ENCODE measurements at places on chromosomes 7 and 10.

DNA sequence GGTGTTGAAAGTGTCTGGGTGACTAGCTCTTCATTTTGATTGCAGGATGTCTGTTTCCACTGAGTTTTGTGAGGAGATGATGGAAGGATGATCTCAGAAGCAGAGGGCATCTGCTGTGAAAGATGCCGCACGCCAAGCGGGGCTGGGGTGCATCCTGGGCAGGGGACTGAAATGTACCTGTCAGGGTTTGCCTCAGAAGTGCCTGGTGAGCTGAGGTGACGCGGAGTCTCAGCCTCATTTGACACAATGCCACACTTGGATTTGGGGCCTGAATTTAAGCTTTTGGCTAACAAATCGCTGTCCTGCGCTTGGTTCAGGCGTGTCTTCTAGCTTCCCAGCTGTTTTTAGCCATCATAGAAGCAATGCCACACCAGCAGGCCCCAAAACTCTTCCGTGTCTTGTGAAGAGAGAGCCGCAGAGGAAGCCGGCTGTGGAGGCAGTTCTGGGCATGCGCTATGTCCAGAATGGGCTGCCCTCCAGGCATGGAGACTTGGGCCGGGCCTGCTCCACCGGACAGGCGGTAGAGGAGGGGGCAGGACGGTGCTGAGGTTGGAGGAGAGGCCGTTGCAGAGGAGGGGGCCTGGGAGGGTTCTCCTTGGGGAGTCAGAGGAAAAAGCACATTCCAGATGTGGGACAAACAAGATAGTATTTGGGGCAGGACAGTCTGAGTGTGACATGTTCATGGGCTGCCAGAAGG lies 31.2 kb downstream of the WDR86 start:
- DNase-seq: no peak

GRCh38 chr7:96614154-96614867 lies 95.3 kb downstream of the SEM1 start:
- DNase-seq: no peak

DNA sequence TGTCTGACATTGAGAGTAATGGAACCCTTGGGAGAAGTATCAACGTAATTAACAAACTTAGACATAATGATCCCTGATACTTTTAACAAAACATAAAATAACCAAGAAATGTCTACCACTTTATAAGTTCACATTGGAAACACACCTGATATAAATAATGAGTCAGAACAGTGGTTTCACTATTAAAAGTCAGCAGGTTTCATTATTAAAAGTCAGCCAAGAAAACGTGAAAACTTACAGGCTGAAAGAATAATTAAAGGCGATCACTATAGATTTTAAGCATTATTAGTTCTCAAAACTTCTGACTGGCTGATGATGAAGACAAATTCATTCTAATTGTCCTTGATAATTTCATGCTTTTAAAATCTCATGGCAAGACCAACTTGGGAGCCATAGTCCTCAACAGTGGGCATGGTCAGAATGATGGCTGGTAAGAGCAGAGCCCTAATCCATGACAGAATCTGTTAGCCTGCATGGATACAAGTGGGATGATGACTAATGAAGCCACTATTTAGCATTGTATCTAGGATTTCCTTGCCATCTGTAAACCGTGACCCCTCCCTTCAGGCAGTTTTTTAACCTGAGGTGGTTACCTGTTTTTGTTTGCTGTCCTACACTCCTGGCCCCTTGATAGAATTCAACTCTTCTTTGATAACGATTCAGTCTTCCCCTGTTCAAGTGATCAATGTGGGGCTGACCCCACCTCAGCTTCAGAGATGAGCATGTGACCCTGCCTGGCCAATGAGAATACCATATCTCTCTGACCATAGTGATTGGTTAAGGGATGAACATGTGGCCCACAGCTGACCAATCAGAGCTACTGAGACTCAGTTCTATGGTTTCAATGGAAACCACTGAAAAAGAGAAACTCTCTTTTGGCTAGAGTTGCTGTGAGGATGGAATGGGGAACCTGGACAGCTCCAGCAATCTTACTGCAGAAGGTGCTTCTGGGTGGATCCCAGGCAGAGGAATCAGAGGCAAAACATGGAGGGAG lies 151.0 kb downstream of the PLPP4 start:
- no peak for DNase-seq

DNA sequence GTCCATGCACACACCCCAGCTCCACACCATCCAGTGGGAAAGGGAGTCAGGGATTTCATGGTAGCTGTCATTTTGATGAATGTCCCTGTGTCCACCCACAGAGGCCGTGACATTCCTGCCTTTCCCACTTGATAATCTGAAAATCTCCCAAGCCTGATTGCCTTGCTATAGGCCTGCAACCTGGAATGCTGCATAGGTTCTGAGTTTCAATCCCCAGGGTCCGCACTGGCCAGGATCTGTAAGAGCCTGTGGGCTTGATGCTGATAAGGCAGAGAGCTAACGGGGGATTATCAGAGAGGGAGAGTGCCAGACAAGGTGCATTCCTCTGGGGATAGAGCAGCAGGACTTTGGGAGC lies 57.5 kb downstream of the RBM20 start:
- DNase-seq: no peak

DNA sequence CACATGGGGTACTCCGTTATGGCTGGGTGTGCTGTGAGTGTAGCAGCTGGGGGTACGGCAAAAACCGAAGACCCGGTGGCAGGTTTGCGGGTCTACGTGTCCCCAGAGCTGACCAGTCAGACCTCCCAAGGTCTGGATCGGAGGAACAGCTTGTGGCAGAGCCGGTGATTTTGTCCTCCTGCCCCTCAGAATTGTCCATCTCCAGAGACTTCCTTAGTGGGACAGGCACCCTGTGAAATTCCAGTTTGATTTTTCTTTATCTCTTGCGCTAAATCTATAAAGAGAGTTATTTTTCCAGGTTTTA lies 1.0 kb downstream of the EIF3B start:
- DNase-seq: no peak

DNA sequence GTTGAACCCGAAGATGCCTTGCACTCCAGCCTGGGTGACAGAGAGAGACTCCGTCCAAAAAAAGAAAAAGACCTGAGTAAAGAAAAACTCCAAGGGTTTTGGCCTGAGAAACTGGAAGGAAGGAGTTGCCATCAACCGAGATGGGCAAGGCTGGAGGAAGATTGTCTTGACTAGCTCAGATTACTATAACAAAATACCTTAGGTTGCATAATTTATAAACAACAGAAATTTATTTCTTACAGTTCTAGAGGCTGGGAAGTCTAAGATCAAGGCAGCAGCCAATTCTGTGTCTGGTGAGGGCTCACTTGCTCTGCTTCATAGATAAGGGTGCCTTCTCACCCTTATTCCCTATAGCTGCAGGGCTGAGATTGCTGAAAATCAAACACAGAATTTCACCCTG lies 91.2 kb downstream of the CUL2 start:
- no peak for DNase-seq

- no peak for DNase-seq
Measured at GRCh38 chr7:69833964-69834363, 235.7 kb downstream of the AUTS2 start.

DNA sequence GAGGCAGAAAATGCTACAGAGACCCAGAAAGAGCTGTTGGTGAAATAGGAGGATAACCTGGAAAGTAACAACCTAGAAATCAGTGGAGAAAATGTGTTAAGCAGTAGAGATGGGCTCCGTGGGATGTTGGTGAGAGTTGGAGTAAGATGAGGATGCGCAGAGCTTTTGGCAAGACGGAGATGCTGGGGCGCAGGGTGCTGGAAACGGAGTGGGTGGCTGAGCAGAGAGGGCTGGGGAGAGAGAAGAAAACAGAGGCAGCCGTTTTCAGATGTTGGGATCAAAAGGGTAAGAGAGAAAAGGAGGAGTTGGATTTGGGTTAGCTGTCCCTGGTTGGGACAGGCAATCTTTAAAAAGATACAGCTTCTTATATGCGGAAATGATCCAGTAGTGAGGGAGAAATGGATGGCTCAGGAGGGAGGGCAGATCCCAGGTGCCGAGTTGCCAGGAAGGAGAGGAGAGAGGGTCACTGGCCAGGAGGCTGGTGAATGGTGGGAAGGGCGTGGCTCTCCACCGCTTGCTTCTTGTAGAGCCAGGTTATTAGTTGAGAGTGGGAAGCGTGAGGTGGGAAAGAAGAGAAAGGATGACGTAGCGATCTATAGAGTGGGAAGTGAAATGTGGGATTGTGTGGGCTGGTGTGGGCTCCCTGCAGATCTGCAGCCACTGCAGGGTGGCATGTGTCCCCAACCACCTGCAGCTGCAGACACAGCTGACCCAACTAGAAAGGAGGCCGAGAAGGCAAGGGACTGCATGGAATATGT lies 182.2 kb upstream of the SVIL start:
- no peak for DNase-seq

DNA sequence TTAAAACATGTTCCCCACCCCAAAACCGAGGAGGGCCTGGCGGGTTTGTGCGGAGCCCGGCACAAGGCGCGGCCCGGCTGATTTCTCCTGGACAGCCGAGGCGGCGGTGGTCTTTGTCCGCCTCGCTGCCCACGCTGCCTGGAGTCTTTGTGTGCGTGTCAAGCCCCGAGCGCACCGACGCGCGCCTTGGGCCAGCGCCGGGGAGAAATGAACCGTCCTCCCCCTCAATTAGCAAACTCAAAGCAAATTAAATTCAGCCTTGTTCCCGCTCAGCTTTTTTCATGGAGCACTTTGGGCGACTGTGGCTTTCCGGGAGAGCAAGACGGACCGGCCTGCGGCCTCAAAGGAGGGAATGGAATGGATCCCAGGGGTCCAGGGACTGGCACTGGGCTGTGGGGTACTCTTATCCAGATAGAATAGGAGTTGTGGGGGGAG lies 4.1 kb downstream of the EMX2 start:
- no peak for DNase-seq

- DNase-seq: no peak
Measured at GRCh38 chr10:113922787-113923570, 68.5 kb downstream of the NHLRC2 start.

GRCh38 chr7:91620827-91621226 lies 259.7 kb downstream of the MTERF1 start:
- no peak for DNase-seq

- no peak for DNase-seq
Measured at GRCh38 chr10:107899075-107899474, 734.6 kb upstream of the SORCS1 start.

DNA sequence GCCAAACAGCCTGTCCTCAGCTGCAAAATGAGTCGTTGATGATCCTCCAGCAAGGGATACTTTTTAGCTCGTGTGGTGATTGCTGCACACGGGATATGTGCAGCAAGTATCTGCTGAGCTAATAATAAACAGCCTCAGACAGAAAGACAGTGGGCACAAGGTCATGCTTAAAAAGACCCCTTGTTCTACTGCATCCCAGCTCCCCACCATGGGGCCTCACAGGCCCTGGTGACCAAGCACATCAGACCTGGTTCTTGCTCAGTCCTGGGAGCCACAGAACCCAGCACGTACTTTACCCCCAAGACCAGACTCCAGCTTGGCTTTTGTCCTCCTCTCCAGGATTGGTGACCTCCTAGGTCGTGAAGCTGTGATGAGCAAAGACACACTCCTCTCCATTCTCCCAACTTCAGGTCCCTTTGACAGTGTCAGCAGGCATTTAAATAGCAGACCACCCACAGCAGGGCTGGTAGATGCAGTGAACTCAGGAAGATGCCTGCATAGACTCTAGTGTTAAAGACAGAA lies 50.5 kb downstream of the EGFR start:
- DNase-seq: no peak

GRCh38 chr10:113485736-113486135 lies 67.1 kb upstream of the HABP2 start:
- DNase-seq: no peak

DNA sequence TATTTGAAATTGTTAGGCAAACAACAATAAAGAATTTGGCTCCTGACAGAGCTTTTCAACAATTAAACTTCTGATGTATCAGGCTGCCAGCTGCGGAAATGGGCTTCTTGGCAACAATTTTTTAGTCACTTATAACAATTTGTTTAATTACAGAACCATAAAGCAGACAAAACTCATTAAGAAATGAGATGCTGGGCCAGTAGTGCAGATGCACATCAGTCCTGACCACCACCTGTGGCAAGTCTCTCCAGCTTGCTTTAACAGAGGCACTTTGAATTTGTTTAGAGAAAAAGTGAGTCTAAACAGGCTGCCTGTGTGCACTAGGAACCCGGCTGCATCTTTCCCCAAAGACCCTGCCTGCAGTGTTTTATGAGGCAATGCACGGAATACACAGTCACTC lies 1124.4 kb downstream of the NXPH1 start:
- DNase-seq: no peak

DNA sequence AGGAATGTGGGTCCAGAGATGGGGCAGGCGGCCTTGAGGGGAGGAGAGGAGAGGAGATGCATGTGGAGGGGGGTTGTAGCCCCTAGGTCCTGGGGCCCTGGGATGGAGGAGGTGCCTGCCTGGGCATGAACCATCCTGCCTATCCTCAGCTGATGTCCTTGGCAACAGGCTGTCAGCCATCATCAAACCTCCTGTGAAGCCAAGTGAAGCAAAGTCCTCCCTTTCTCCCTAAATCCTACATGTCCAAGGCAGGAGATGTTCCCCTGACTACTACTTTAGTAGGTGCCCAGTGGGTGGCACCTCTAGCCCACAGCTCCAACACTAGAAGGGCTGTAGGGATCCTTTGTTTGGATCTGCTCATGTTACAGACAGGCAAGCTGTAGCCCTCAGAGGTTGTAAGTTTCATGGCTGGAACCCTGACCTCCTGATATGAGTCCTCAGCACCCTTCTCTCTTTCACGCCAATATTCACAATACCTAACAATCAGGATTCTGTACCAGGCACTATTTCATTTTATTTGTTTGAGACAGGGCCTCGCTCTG lies 66.6 kb upstream of the SYPL1 start:
- DNase-seq: no peak

- no peak for DNase-seq
Measured at GRCh38 chr10:125567529-125567928, 115.4 kb downstream of the TEX36 start.

- no peak for DNase-seq
Measured at GRCh38 chr7:151497306-151497871, 22.3 kb downstream of the RHEB start.

DNA sequence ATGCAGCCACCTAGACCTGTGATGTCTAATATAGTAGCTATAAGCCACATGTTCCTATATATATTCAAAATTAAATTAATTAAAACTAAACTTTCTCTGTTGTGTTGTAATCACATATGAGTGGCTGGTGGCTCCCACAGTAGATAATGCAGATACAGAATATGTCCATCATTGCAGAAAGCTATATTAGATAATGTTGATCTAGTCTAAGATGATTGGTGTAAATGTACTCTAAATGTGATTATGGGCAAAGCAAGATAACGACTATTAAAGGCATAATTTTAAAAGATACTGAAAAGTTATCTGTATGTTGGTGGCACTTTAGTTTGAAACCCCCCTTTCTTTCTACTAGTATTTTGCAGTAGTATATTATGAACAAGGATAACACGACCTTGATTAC lies 5.7 kb upstream of the HGF start:
- no peak for DNase-seq

Data from inflammatory macrophage treated with lipopolysaccharide for 4 hours (primary cell).